Sigmoid colon (tissue), 7 donors: ENCODE measurements at places on chromosomes 2 and 18.
A peak's percentile ranks its signal among the peaks of the same experiment; 100 is the strongest.

GRCh38 chr2:112674229-112674628 lies 28.5 kb downstream of the SLC20A1 start:
- peak; percentile 82 for DNase-seq

GRCh38 chr2:182824056-182824766 lies 42.2 kb downstream of the FRZB start:
- DNase-seq = no peak

DNA sequence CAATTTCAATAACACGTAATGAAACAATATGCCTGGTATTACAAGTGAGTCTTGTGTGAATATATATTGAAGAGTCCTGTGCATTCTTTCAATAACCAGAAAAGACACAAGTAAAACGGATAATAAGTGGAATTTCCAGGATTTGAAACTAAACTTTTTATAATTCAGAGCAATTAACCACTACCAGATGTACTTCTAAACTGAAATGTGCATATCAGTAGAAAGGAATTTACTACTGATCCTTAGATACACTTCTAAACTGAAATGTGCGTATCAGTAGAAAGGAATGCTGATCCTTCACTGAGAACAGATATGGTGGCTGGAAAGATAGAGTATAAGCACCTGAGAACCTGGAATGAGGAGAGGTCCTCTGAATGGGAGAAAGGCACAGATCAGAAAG lies 470.9 kb upstream of the SPHKAP start:
- no peak for DNase-seq

- DNase-seq = no peak
These were observed 80.9 kb upstream of the CTDP1 start for GRCh38 chr18:79598633-79599175.
